Naive B cell (primary cell): ENCODE measurements at places on chromosomes 12 and 14. TPM values are rescaled to one million over a fixed set of nuclear protein-coding genes. Genes with fewer than 3 reads are reported as not detected.

Gene FOXA1
- not detected for polyA plus RNA-seq

Gene RERG
- polyA plus RNA-seq: not detected

Gene KITLG
- polyA plus RNA-seq: not detected

Gene RNFT2
- polyA plus RNA-seq: 1.9 TPM

Gene RIPK3
- 12.9 TPM for polyA plus RNA-seq

GRCh38 chr14:70317091-70317968 lies 42.2 kb downstream of the COX16 start:
- H3K36me3 ChIP-seq: no peaks in the 10 kb centered on the region
- no peak overlapping the region for H3K4me3 ChIP-seq
- H3K27me3 ChIP-seq: peaks cover 15% of the 10 kb centered on the region
- DNase-seq: no peak

- H3K27me3 ChIP-seq: no peaks in the 10 kb centered on the region
- DNase-seq: no peak
- H3K4me1 ChIP-seq: no peaks in the 10 kb centered on the region
Observed at GRCh38 chr12:30610718-30611117, 85.0 kb downstream of the IPO8 start.

GRCh38 chr14:32905013-32905412 lies 33.7 kb upstream of the NPAS3 start:
- H3K4me3 ChIP-seq: no peak overlapping the region
- no peaks in the 10 kb centered on the region for H3K27me3 ChIP-seq
- no peaks in the 10 kb centered on the region for H3K4me1 ChIP-seq
- H3K27ac ChIP-seq: no peak overlapping the region

DNA sequence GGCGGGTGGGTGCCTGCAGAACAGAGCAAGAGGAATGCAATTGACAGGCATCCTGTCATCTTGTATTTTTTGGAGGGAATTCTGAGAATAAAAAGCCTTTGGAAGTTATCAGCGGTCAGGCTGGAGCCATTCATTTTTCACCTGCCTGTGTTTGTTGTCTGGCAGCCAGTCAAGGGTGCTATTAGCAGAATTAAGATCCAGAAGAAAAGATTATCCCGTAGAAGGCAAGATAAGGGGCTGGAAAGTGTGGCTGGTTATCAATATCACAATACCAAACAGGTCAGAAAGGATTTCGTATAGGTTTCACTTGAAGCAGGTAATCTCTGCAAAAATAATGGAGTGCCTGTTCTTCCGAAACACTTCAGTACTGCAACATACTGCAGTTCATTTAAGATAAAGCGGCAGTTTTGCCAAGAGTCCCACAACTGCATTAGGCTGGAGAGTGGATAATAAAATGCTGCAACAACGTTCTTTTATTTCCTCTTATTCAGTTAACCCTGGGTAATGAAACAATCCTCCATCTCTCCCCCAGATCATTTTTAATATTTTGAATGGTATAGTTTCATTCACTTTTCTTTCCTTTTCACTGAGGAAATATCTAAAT lies 171.2 kb upstream of the CDKN3 start:
- H3K4me1 ChIP-seq: no peaks in the 10 kb centered on the region
- no peak overlapping the region for H3K27ac ChIP-seq
- H3K4me3 ChIP-seq: no peak overlapping the region
- DNase-seq: no peak
- peaks cover 45% of the 10 kb centered on the region for H3K27me3 ChIP-seq

DNA sequence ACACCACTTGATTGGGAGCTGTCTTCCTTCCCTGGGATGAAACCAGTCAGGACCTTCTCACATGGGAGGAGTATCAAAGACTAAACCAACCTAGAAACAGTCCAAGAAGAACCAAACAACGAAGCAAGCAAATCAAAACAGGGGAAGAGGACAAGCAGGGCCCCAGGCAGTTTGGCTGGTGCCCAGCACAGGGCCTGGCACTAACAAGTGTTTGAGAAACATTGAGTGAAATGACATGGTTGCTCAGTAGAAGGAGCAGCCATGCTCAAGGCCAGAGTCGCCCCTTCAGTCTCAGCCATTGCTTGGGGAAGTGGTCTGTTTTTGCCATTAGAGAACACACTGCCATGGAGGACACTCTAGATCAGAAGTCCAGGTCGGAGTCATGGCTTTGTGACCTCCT lies 323.1 kb downstream of the CACNA1C start:
- no peaks in the 10 kb centered on the region for H3K4me1 ChIP-seq
- no peak for DNase-seq
- no peaks in the 10 kb centered on the region for H3K36me3 ChIP-seq
- no peak overlapping the region for H3K4me3 ChIP-seq
- no peak overlapping the region for H3K27ac ChIP-seq

DNA sequence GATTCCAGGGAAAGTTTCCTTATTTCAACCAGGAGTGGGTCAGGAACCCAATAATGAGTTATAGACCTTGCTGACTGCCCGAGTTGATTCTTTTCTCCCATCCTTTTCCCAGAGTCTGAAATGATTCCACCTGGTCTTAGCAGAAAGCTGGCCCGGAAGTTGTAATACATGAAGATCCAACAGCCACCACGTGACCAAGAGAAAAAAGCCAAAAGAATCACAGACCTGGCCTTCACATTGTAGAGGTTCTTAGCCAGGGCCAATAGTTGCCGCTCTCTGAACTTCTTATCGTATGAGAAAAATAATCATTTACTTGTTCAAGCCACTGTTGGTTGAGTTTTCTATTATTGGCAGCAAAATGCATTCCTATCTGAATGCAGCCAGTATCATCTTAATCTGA lies 161.2 kb upstream of the HMGA2 start:
- no peak for DNase-seq
- no peak overlapping the region for H3K4me3 ChIP-seq
- peaks cover 10% of the 10 kb centered on the region for H3K27me3 ChIP-seq
- no peaks in the 10 kb centered on the region for H3K4me1 ChIP-seq

- H3K36me3 ChIP-seq: peaks cover 22% of the 10 kb centered on the region
- H3K27me3 ChIP-seq: no peaks in the 10 kb centered on the region
- H3K27ac ChIP-seq: peak overlapping the region; percentile 100
- peaks cover 36% of the 10 kb centered on the region for H3K4me1 ChIP-seq
- H3K4me3 ChIP-seq: peak overlapping the region; percentile 100
Observed at GRCh38 chr14:77459072-77459723, 1.3 kb downstream of the AHSA1 start.

GRCh38 chr14:50964683-50965390 lies 20.6 kb upstream of the PYGL start:
- peaks cover 20% of the 10 kb centered on the region for H3K27me3 ChIP-seq
- no peak for DNase-seq
- H3K4me1 ChIP-seq: no peaks in the 10 kb centered on the region
- no peak overlapping the region for H3K27ac ChIP-seq

- H3K4me3 ChIP-seq: no peak overlapping the region
- no peak for DNase-seq
- H3K4me1 ChIP-seq: no peaks in the 10 kb centered on the region
- no peaks in the 10 kb centered on the region for H3K27me3 ChIP-seq
- no peak overlapping the region for H3K27ac ChIP-seq
Observed at GRCh38 chr12:127101076-127101475, 1165.9 kb upstream of the TMEM132C start.

DNA sequence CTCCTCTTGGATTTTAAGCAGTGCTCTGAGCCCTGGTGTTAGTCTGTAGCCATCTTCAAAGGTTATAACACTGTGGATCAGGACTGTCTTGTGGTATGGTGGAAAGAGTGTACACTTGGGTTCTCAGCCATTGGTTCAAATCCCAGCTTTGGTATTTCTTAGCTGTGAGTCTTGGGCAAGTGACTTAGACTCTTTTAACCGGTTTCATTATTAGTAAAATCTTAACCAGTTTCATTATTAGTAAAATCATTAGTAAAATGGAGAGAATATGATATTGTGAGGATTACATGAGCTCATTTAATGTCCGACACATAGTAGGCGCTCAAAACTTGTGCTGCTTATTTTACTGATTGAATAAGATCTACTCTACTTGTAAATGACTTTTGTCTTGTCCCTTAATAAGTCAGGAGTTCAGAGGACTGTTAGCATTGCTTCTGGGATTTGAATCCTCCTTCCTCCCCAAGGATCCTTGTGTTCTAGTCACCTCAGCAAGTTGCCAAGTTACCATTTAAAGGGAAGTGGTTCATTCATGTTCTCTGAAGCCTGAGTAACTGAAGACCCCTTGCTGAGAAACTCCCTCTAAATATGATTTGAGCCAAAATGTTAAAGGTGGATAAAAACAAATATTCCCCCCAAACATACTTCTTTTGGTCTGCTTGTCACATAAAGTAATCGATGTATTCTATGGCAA lies 12.4 kb downstream of the TTLL5 start:
- H3K27me3 ChIP-seq: no peaks in the 10 kb centered on the region
- no peaks in the 10 kb centered on the region for H3K4me1 ChIP-seq
- H3K4me3 ChIP-seq: no peak overlapping the region

GRCh38 chr14:83706231-83706954 lies 1823.6 kb upstream of the FLRT2 start:
- H3K36me3 ChIP-seq: no peaks in the 10 kb centered on the region
- no peak for DNase-seq
- H3K27ac ChIP-seq: no peak overlapping the region
- H3K27me3 ChIP-seq: no peaks in the 10 kb centered on the region
- no peak overlapping the region for H3K4me3 ChIP-seq

GRCh38 chr12:107405436-107405835 lies 280.2 kb upstream of the PWP1 start:
- H3K4me3 ChIP-seq: no peak overlapping the region
- no peaks in the 10 kb centered on the region for H3K4me1 ChIP-seq
- H3K27me3 ChIP-seq: no peaks in the 10 kb centered on the region
- no peaks in the 10 kb centered on the region for H3K36me3 ChIP-seq
- DNase-seq: no peak

DNA sequence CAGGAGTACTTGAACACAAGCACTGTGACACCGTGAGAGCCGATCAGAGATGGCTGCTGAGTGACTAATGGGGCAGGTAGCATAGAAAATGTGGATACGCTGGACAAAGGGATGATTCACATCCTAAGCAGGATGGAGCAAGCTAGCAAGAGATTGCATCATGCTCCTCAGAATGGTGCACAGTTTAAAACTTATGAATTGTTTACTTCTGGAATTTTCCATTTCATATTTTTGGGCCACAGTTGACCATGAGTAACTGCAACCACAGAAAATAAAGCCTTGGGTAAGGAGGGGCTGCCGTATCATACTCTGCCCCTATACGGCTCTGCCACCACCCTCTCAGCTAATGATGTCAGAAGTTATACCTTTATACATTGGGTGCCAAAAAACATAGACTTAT lies 23.3 kb upstream of the MARK3 start:
- H3K27ac ChIP-seq: no peak overlapping the region
- no peak overlapping the region for H3K4me3 ChIP-seq
- peaks cover 12% of the 10 kb centered on the region for H3K27me3 ChIP-seq
- DNase-seq: no peak

DNA sequence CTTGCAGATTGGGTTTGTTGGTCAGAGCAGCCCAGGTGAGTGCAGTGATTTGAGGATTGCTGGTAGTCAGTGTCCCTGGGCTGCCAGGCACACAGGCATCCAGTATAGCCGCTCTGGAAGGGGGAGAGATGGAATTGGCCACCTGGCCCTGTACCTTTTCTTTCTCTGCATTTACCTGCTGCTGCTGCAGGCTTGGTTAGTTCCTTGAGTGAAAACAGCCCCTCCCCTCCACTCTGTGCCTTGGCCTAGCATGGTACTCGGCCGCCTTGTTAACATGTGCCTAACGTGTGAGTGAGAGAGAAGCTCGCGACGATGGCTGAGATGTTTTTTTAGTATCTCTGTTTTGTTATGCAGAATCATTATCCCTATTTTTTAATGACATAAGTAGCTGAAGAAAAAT lies 49.3 kb upstream of the AMN start:
- DNase-seq: no peak
- H3K36me3 ChIP-seq: peaks cover 11% of the 10 kb centered on the region
- H3K4me3 ChIP-seq: no peak overlapping the region
- H3K27ac ChIP-seq: no peak overlapping the region
- H3K4me1 ChIP-seq: peaks cover 11% of the 10 kb centered on the region

DNA sequence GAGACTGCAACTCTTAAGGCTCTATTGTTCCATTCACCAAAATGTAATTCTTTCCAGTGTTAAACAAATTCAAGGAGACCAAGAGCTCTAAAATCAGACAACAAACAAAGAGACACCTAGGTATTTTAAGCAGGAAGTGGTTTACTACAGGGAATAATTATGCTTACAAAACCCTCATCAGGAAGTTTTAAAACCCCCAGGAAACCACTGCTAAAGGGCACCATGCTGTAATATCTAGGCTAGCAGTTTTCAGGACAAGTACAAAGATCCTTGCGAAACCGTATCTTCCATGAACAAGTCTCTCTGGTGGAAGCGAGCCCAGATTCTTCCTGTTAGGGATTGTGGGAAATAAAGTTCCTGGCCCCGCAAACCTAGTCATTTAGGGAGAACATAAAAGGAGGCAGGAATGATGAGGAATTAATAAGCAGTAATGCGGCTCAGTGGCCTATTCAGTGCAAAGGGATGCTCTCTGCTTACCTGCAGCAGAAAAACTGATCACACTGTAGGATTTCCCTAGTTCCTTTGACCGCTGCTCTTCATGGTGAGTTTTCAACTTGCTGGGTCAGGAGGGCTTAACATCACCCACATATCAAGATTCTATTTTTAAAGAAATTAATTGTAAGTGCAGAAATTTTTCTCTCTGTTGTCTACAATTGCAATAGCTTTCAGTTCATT lies 42.8 kb downstream of the ACSM4 start:
- H3K27ac ChIP-seq: no peak overlapping the region
- DNase-seq: no peak
- peaks cover 5% of the 10 kb centered on the region for H3K27me3 ChIP-seq
- no peaks in the 10 kb centered on the region for H3K4me1 ChIP-seq

GRCh38 chr14:101992708-101993107 lies 28.3 kb downstream of the DYNC1H1 start:
- H3K4me3 ChIP-seq: peak overlapping the region; percentile 75
- peak overlapping the region; percentile 53 for H3K27ac ChIP-seq
- peaks cover 19% of the 10 kb centered on the region for H3K4me1 ChIP-seq
- peak; percentile 68 for DNase-seq

GRCh38 chr12:103697971-103698751 lies 111.1 kb downstream of the STAB2 start:
- H3K4me3 ChIP-seq: no peak overlapping the region
- no peaks in the 10 kb centered on the region for H3K36me3 ChIP-seq
- no peak for DNase-seq

- no peak for DNase-seq
- no peak overlapping the region for H3K27ac ChIP-seq
- H3K36me3 ChIP-seq: no peaks in the 10 kb centered on the region
Observed at GRCh38 chr12:127893895-127894609, 372.9 kb upstream of the TMEM132C start.

GRCh38 chr12:113083863-113084435 lies 27.4 kb downstream of the DTX1 start:
- peaks cover 99% of the 10 kb centered on the region for H3K4me1 ChIP-seq
- no peaks in the 10 kb centered on the region for H3K27me3 ChIP-seq
- H3K36me3 ChIP-seq: peaks cover 23% of the 10 kb centered on the region
- peak overlapping the region; percentile 69 for H3K4me3 ChIP-seq
- peak overlapping the region; percentile 98 for H3K27ac ChIP-seq

DNA sequence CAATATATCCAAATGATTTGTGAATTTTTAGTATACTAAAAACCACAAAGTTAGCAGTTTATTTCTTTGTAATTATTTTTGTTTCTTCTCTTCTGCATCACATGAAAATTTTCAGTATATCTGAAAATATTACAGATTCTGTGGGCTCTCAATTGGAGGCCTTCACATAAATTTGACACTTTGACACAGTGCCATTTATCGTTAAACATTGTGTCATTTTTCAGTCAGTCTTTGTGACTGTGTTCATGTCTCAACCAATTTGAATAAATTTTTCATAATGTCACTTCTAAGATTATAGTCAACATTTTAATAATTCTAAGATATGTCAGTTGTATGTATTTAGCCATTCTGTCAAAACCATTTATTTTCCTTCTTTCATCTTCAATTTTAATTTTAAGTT lies 1303.0 kb downstream of the LRFN5 start:
- no peak overlapping the region for H3K27ac ChIP-seq
- H3K4me1 ChIP-seq: no peaks in the 10 kb centered on the region
- no peaks in the 10 kb centered on the region for H3K36me3 ChIP-seq
- H3K4me3 ChIP-seq: no peak overlapping the region
- DNase-seq: no peak
- H3K27me3 ChIP-seq: no peaks in the 10 kb centered on the region
